ENCODE measurements at places on chromosomes 6 and 20.
A peak's percentile ranks its signal among the peaks of the same experiment; 100 is the strongest.

DNA sequence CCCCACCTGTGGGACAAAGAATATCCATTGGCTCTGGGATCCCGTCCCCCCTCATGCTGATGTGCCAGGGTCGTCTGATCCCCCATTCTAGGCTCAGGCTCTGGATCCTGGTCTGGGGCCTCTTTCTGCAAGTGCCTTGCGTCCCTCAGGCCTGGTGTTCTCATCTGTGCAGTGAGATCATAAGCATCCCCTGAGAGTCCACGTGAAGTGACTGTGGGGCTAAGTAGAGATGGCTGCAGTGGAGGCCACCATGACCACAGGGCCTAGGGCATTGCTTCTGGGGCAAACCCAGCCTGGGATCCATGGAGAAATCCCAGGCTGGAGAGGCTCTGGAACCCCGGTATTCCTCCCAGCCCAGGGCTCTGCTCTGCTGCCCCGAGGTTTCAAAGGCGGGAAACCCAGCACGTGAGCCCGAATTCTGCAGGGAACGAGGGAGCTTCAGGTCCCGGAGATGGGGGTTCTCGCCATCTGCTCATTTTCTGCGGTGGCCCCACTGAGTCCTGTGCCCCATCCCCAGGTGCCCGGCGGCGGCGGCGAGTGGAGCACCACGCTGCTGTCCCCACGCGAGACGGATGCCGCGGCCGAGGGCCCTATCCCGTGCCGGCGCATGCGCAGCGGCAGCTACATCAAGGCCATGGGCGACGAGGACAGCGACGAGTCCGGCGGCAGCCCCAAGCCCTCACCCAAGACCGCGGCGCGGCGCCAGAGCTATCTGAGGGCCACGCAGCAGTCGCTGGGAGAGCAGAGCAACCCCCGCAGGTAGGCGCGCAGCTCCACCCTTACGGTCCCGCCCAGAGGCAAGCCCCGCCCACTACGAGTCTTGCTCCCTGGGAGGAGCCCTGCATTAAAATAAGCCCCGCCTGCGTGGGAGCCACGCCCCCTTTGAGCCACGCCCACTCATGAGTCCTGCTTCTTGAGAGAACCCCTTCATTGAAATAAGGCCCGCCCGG is 105.5 kb upstream of the MYL9 start:
- peak; percentile 34 for DNase-seq

GRCh38 chr6:29925321-29925720 is 17.0 kb upstream of the HLA-A start:
- DNase-seq, result no peak

- no peak for DNase-seq
Observed at GRCh38 chr6:4102687-4103244, 23.8 kb upstream of the FAM217A start.

GRCh38 chr20:50629670-50630045 is 61.7 kb downstream of the RIPOR3 start:
- no peak for DNase-seq

DNA sequence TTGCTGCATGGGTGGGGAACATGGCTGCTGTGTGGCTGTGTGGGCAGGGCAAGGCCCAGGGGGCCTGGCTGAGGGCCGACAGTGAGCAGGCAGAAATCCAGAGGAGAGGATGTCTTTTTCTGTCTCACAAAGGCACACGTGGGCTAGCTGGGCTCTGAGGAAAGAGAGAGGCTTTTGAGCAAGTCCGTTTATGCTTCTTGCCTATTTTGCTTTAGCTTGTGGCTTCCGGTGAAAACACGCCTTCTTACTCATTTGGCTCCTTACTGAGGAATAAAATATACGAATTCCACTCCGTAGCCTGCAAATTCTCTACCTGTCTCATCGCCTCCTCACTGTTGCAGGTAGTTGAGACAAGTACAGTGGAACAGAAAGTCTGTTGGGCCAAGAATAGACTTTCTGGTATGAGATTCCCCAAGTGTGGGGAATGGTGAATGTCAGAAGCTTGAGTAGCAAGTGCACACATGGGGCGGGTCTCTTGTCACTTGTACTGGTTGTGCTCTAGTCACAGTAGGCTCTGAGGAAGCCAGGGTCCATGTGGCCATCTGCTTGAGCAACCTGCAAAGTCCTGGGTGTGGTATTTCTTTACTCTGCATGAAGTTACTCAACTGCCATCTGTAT is 28.4 kb downstream of the WRNIP1 start:
- DNase-seq, result no peak

DNA sequence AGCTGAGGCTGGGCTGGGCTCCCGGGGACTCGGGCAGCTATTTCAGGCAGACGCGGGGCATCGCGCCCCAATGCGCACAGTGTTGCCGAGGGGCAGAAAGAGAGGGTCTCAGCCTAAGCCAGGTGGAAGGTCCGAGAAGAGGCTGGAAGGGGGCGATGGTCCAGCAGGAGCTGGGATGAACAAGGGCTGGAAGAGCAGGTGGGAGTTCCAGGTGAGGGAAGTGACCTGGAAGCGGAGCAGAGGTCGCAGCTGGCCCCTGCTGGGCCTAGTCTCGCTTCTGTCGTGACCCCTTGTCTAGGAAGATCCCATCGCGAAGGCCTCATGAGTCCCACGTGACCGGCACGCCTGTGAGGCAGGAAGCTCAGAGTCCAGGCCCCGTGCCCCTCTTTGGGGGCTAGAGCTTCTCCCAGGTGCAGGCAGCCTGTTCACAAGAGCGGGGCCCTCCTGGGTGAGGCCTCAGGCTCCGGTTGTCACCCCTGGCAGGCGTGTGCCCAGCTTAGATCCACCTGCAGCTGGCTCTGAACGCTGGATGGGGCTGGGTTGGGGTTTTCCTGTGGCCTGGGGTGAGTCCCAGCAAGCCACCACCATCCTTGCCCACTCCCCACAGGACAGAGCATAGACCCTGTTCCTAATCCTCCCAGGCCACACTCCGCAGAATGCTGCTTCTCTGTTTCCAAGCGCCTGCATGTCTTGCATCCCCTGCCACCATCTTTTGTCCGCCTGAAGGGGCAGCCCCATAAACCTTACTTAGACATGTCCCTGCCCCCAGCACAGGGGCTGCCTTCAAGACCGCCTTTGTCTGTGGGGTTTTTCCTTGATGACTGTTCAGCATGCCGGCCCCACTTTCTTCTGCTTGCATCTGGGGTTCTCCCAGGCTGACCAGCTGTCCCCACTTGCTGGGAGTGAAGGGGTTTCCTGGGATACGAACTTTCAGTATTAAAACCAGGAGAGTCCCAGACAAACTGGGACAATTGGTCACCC is 15.1 kb downstream of the SLC22A3 start:
- no peak for DNase-seq

GRCh38 chr6:32603888-32604287 is 14.2 kb upstream of the HLA-DRB1 start:
- DNase-seq, result no peak

- no peak for DNase-seq
Observed at GRCh38 chr20:23018432-23018831, 16.7 kb upstream of the SSTR4 start.

GRCh38 chr20:46946796-46947195 is 52.2 kb downstream of the EYA2 start:
- no peak for DNase-seq

DNA sequence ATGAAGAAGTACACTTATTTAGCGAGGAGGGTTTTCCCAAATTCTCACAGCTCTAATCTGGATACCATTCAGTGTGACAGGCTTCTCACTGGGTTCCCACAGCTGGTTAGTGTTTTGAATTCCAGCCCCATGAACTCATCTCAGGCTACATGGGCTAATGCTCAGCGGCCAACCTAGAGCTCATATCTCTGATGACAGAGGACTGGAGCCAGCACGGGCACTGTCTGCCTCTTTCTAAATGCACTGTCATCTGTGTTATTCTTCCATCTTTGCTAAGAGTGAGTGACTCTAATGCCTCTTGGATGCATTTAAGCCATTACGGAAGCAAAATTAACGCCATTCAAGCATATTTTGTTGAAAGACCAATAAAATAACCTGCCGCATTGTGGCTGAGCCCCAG is 308.9 kb upstream of the JAG1 start:
- peak; percentile 90 for DNase-seq

GRCh38 chr20:55471052-55472006 is 534.0 kb downstream of the CBLN4 start:
- DNase-seq, result no peak

GRCh38 chr20:6769903-6770785 is 2.7 kb downstream of the BMP2 start:
- DNase-seq, result peak; percentile 53

GRCh38 chr6:53483423-53484353 is 61.2 kb downstream of the GCLC start:
- no peak for DNase-seq

DNA sequence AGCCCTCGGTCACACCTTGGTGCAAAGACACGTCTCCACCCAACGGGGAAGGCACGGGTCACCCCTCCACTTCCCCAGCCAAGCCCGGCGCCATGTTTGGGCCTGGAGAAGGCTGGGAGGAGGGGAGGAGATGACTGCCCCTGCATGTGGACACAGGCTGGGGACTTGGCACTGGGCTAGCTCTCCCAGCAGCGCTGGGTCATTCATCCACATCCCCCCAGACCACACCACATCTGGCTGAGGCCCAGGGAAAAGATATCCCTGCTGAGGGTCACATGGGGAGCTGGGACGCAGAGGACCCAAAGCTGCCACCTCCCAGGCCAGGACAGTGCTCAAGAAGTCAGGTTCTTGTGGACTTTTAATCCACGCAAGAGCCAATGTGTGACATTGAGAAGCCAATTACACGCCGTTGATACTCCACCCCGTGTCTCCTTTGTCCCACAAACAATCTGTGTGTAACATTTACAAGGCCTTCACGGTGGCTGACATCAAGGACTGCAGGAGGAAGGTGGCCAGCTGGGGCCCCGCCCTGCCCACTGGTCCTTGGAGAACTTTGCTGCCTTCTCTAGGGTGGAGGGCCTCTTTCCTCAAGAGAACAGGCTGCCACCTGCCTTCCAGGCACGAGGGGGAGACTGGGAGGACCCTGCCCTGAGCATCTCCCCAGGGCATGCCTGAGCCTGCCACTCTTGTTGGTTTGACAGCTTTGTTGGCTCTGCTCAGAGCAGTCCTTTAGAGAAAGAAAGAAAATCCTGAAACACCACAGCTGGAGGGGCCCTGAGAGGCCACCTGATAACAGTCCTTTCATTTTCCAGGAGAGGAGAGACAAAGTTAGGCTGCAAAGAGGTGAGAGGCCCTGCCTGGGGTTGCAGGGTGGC is 5.3 kb upstream of the IP6K3 start:
- DNase-seq, result no peak

- no peak for DNase-seq
Observed at GRCh38 chr20:33280000-33280680, 2.9 kb upstream of the BPIFB1 start.

GRCh38 chr6:127950566-127951145 is 49.8 kb upstream of the THEMIS start:
- no peak for DNase-seq

Measured in renal cortical epithelial cell (primary cell).